ENCODE measurements at places on chromosomes 2 and 18.
A peak's percentile ranks its signal among the peaks of the same experiment; 100 is the strongest.

GRCh38 chr2:240823449-240824336 lies 3.7 kb upstream of the KIF1A start:
- no peak for DNase-seq

DNA sequence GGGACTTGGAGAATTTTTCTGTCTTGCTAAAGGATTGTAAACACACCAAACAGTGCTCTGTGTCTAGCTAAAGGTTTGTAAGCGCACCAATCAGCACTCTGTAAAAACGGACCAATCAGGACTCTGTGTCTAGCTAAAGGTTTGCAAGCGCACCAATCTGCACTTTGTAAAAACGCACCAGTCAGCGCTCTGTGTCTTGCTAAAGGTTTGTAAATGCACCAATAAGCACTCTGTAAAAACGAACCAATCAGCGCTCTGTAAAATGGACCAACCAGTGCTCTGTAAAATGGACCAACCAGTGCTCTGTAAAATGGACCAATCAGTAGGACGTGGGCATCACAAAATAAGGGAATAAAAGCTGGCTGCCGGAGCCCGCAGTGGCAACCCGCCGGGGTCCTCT lies 16.5 kb downstream of the ABI2 start:
- DNase-seq: no peak

DNA sequence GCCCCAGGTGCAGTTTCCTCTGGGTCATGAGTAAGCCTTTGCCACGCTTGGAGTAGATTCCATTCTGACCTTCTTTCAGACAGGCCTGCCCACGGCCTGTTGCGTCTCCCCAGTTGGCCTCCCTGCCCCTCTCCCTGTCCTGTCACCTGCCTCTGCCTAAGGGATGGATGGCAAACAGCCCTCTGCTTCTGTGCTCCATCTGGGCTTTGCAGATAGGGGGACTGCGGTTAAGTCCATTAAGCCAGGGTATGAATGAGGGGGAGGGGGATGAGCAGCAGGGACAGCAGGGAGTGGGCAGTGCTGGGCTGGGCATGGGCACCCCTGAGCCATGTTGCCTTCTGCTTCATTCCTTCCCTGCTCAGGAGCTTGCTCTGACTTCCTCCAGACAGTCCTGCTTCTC lies 37.6 kb upstream of the B3GNT7 start:
- DNase-seq: no peak

DNA sequence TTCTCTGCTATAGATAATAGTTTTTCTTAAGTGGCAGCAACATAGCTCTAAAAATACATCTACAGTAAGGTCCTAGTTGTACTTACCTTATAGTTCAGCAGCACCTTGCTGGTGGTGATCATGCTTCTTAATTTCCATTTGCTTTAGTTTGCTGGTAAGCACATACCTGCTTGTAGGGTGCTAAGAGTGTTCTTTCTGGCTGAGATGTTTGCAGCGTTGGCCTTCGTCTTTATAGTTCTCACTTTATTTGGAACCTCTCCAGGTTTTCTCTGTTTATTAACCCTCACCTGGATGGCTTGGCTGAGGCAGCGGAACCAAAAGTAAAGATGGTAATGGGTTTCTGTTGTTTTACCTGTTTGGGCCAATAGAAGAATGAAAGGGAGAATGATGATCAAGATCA lies 123.6 kb upstream of the EFEMP1 start:
- DNase-seq: no peak

GRCh38 chr2:60486067-60486466 lies 67.4 kb downstream of the BCL11A start:
- no peak for DNase-seq

GRCh38 chr18:43572163-43572562 lies 294.9 kb upstream of the SYT4 start:
- no peak for DNase-seq

DNA sequence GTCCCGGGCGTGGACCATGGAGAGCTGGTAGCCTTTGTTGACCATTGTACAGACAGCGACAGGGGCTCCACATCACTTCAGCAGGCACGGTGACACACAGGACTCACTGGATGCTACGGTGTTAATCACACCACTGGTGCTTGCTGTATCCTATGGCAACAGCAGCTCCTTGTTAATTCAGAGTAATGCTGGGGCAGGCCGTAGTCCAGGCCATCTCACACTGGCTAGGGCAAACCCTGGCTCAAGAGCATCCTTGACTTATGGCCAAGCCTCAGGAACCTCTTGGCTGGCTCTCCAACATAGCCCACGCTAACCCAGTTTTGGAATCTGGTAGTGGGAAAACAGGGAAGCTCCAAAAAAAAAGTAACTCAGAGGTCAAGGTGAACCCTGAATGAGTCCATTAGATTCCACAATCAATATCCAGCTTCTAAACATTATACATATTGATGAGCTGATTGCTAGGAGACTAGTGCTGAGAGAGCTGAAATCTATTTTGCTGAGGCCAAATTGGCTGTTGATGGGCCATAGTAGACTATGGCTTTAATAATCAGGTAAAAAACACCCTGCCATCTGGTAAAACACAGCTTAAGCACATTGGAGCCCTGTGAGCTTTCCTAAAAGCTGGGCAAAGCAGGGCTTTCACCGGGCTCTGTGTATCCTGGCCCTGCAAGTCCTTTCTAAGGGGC lies 253.6 kb downstream of the PRKCE start:
- peak; percentile 78 for DNase-seq

- no peak for DNase-seq
These were observed 895 bp upstream of the GLS start for GRCh38 chr2:190879474-190880377.

Measured in brain (organoid and tissue), 16 donors.